Activated T-cell treated with anti-CD3 and anti-CD28 coated beads, Interleukin-2, amount 50 U/mL, for 72 hours (primary cell): ENCODE measurements at places on chromosomes 11 and 22.

GRCh38 chr22:39543095-39543494 is 10.5 kb upstream of the RPS19BP1 start:
- H3K4me3 ChIP-seq, result no peak overlapping the region
- peaks cover 41% of the 10 kb centered on the region for H3K27me3 ChIP-seq
- H3K27ac ChIP-seq, result no peak overlapping the region
- H3K4me1 ChIP-seq, result peaks cover 9% of the 10 kb centered on the region

- no peaks in the 10 kb centered on the region for H3K36me3 ChIP-seq
- DNase-seq, result no peak
- peaks cover 4% of the 10 kb centered on the region for H3K4me1 ChIP-seq
- no peaks in the 10 kb centered on the region for H3K27me3 ChIP-seq
- H3K4me3 ChIP-seq, result no peak overlapping the region
- H3K27ac ChIP-seq, result no peak overlapping the region
These were observed 61.1 kb downstream of the IRAG1 start for GRCh38 chr11:10632483-10632882.

DNA sequence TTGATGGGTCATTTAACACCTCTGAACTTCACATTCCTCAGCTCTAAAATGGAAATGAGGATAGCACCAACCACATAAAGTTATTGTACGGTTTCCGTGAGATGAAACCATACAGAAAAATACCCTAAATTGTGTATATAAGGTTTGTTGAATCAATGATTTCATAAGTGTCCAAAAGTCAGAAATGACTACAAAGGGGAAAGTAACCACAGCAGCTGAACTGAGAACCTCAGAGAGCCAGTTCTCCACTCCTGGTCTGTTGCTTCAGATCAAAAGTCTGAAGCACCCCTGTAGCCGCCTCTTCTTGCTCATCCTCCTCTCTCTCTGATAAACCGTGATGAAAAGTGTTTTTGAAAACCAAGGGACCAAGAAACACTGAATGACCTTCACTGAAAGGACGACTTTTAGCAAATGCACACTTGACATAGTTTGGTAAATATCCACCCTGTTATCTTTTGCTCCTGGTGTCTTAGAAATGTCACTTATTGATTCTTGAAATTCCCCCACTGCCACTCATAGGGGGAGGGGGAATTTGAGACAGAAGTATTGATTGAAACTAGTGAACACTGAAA is 194.5 kb downstream of the NAV2 start:
- no peak for DNase-seq
- no peaks in the 10 kb centered on the region for H3K36me3 ChIP-seq
- H3K4me1 ChIP-seq, result no peaks in the 10 kb centered on the region
- H3K27ac ChIP-seq, result no peak overlapping the region

GRCh38 chr22:44625981-44626687 is 75.9 kb upstream of the PRR5 start:
- no peak overlapping the region for H3K27ac ChIP-seq
- no peak overlapping the region for H3K4me3 ChIP-seq
- no peaks in the 10 kb centered on the region for H3K27me3 ChIP-seq
